NCI-H1930 (cell line): ENCODE measurements at places on chromosomes 5 and 9.

- no peak for DNase-seq
Observed at GRCh38 chr9:99262949-99263418, 40.9 kb downstream of the SEC61B start.

DNA sequence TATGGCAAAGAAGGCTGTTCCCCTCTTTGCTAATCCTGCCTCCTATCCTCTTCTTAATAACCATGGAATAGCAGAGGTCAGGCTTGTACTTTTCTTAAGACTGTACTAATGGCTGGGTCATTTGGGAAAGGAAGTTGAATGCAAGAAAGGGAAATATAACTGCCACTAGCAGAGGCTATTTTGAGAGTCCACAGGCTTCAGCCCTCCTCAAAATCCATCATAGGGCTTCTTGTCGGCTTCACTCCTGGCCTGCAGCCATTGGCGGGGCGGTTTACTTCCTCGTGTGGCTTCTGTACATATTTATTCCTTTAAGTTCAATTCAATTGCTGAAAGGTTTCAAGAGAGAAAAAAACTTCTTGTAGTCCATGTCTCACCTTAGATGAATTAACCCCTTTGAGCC lies 2.8 kb upstream of the PARP8 start:
- DNase-seq: no peak

- DNase-seq: no peak
Observed at GRCh38 chr5:159861086-159861485, 55.2 kb upstream of the ADRA1B start.

DNA sequence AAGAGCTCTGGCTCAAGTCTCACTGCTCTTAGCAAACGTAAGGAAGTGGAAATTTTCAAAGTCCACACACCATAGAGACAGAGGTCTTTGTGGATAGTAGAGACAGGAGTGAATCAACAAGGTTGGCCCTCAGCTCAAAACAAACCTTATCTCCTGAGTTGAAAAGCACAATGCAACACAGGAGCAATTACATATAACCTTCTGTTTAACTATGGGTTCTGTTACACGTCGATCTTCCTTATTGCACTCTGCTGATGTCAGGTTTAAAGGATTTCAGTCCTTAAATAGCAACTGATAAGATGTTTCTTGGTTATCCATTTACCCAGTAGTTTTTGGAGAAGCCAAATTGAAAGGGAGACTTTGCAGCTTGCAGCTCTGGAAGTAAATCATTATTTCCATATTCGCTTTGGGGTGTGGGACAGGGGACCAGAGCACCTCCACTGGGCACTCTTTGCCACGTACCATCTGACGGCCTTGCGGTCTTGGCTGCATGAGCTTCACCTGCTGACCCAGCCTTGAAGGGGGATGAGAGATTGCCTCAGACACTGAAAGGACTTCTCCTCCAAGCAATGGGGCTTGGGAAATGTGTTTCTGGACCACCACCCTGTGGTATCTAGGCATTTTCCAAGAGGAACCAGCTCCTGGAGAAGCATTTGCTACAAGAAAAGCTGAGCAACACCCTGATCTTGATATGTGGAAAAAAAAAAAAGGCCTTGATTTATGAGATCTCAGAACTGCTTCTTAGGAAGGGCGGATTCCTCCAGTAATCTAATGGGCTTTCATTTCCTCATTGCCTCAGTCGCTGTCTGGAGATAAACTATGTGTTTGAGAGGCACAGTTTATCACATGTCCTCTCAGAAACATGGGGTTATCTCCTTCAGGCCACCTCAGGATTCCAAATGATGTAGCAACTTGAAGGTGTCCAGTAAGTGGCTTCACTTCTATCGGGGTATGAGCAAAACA lies 56.2 kb upstream of the ZNF622 start:
- no peak for DNase-seq

- no peak for DNase-seq
Observed at GRCh38 chr9:25261445-25261844, 416.8 kb downstream of the TUSC1 start.

GRCh38 chr5:59107692-59108091 lies 524.8 kb downstream of the RAB3C start:
- DNase-seq: no peak

DNA sequence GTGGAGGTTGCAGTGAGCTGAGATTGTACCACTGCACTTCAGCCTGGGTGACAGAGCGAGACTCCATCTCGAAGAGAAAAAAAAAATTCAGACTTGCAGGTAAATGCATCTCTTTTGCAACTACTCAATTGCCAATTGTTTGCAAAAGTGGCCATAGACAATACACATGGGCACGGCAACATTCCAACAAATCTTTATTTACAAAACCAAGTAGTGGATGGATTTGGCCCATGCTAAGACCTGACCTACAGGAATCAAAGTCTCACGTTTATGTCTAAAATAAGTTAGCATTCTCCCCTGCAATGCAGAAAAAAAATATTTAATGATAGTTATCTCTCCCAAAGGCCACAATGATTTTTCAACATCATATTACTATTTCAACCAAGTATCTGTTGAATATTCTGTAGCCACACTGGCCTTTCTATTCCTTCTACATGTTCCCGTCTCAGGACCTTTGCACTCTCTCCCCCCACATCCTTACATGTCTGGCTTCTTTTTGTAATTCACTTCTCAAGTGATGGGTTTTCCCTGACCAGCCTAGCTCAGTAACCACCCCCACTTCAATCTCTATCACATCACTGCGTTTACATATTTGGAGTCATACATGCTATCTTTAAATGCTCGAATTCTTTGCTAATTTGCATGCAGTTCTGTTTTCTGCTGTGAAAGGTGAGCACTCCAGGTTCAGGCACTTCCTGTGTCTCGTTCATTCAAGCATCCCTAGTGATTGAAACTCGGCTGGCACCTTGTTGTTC lies 54.2 kb downstream of the FNBP1 start:
- DNase-seq: no peak

- no peak for DNase-seq
Observed at GRCh38 chr9:34551751-34552605, 29.2 kb upstream of the ENHO start.

DNA sequence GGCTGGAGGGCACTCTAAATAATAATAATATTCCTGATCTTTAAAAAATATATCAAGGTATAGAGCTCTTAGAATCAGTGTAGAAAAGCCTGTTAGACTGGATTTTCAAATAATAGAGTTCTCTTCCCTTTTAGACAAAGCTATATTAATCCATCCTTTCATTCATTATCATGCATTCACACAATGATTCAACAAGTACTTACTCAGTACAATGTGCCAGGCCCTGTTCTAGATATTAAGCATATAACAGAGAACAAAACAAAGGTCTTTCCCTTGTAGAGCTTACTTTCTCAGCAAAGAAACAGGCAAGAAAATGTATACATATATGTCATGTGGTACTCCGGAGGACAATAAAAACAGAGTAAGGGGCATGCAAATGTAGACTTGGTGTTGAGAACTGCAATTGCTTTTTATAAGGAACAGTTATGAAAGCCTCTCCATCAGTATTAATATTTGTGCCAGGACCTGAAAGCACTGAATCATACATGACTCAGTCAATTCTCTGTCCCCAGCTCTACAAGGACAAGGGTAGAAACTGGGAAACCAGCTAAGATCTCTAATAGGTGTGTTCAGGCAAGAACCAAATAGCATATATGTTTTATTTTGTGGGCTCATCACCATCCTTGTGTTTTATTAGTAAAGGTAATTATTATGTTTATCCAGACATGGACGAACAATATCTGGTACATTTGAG lies 72.2 kb downstream of the PIP5K1B start:
- no peak for DNase-seq

DNA sequence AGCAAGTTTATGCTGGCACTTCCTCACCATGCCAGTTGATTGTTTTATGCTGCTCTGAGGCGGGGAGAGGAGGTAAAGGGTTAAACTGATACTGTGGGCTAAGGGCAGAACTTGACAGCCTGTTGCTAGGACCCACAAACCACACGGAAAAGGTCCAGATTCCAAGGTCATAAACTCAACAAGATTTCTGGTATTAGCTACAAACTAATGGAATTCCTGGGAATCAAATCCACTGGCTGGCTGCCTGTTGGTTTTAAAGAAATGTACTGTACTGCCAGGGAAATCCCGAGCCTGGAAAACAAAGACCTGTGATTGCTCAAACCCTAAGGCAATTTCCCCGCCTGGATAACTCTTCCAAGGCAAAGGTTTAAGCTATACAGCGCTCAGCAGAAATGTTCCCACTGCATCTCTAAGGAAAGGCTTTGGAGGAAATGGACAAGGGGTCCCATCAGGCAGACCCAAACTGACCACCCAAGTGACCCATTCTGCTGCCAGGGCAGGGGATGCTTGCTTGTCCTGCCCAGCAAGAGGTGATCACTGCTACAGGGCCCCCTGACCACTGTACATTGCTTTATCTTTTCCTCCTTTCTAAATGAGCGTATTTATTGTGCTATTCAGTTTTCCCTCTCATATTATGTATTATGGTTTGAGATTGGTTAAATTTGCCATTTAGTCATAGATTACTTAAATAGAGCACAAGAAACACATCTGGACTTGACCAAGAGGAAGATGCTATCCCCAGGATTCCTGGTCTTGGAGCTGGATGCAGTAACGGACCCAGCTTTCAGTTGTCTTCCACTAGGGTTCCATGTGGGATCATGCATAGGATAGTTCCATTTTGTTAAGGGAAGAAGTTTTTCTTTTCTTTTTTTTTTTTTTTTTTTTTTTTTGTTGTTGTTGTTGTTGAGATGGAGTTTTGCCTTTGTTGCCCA lies 124.3 kb downstream of the SUSD1 start:
- DNase-seq: no peak

DNA sequence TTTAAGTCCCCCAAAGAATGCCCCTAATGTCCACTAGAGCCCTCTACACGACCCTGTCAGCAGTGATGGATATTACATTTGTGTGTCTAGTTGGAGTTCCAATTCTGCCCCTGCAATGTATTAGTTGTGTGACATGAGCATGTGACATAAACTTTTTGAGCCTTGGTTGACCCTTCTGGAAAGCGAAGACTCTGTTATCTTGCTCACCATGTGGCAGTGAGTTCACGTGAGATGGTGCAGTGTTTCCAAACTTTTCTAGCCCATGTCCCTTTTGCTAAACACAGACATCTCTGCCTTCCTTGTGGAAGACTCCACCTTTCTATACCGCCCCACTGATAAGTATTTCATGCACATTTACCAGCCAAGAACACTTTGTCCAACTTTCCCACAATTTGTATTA lies 87.0 kb upstream of the BOD1 start:
- DNase-seq: no peak

- DNase-seq: no peak
Observed at GRCh38 chr5:149177911-149178565, 36.7 kb downstream of the ABLIM3 start.

DNA sequence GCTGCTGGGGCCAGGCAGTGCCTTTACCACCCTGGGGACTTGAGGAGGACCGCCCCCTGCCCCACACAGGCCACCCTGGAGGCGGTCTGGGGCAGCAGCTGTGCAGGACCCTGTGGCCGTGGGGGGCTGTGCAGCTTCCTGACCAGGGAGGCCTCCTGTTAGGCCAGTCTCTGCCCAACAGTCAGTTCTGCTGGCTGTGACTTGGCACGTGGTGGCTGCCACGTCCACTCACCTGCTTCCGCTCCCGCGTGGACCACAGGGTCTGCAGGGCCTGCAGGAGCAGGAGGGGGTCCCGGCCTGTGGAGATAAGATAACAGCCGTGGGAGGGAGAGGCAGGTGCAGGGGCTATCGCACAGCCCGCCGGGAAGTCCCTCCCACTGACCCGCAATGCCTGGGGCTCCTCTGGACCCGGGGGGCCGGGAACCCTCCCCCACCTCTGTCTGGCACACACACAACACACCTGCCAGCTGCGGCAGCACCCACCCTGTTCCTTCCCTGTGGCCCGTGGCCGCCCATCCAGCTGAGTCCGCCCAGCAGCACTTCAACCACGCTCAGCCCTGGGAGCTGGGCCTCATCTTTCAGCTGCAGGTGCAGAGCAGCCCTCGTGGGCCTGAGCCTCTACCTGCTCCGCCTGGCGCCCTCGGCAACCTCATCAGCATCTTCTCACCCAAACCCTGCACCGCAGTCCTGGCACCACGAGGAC lies 39.7 kb downstream of the EXD3 start:
- DNase-seq: no peak

- no peak for DNase-seq
Observed at GRCh38 chr5:67984546-67984945, 231.0 kb upstream of the PIK3R1 start.

DNA sequence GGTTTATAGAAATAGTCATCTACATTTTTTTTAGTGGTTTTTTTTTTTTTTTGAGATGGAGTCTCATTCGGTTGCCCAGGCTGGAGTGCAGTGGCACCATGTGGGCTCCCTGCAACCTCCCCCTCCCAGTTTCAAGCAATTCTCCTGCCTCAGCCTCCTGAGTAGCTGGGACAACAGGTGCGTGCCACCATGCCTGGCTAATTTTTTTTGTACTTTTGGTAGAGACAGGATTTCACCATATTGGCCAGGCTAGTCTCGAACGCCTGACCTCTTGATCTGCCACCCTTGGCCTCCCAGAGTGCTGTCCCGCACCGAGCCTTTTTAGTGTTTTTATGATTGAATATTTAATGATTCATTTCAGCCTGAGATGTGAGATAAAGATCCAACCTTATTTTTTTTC lies 27.3 kb downstream of the ANKRD33B start:
- DNase-seq: no peak

- no peak for DNase-seq
Observed at GRCh38 chr9:96483733-96484390, 33.9 kb downstream of the HABP4 start.

DNA sequence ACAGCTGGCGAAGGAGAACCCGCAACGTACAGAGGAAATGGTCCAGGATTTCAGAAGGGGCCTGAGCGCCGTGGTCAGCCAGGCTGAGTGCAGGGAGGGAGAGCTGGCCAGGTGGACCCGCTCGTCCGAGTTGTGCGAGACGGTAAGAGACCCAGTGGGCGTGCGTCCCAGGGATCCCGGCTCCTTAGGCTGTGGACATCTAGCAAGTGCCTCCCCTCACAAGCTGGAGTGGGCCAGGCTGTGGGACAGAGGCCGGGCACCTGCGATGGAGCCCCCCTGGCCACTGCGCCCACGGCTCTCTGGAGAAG lies 29.5 kb upstream of the LRRC14B start:
- no peak for DNase-seq

GRCh38 chr9:10079284-10079964 lies 533.4 kb downstream of the PTPRD start:
- DNase-seq: no peak

- no peak for DNase-seq
Observed at GRCh38 chr5:92518318-92518904, 1062.6 kb downstream of the NR2F1-AS1 start.

- DNase-seq: no peak
Observed at GRCh38 chr9:121640491-121641223, 10.8 kb upstream of the DAB2IP start.

- no peak for DNase-seq
Observed at GRCh38 chr9:125541840-125542243, 165.2 kb downstream of the MAPKAP1 start.

- DNase-seq: no peak
Observed at GRCh38 chr5:18024542-18024941, 390.3 kb downstream of the TAF11L14 start.

- DNase-seq: peak; percentile 31
Observed at GRCh38 chr5:88729084-88729828, 153.7 kb downstream of the MEF2C start.

GRCh38 chr5:15191012-15191411 lies 309.0 kb upstream of the FBXL7 start:
- no peak for DNase-seq
